ENCODE measurements at places on chromosomes 5 and 9.

DNA sequence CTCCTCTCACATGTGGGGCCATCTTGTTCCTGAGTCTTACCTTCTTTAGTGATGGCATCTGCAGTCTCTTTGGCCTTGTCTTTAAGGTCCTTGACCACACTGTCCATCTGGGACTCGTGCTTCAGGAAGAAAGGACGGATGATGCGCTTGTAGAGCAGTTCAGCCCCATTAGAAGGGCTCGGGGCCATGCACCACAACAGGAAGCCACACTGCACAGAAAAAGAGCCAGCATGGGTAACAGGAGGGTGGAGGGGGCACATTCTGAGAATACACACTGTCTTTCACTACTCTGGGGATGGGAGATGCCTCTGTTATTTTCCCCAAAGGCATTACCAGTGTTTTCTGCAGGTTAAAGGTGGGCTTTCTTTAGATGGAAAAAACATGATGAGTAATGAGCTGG lies 25.9 kb downstream of the SRP19 start:
- no peak for DNase-seq

DNA sequence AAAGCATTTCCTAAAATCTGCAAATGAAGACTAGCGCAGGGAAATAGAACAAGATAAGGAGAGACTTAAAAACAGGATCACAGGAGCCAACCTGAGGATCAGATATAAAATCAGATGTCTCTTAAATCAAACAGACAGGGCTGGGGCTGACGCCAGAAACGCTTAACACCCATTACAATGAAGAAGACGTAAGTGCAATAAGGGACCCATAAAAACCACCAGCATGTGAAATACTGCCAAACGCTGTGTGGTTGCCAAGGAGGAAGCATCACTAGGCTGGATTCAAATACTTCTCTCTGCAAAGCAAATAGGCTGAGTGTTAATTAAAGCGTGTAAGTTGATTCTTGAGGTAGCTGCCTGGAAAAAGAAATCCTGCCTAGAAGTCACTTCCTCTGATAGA lies 74.4 kb upstream of the ATP10B start:
- DNase-seq = no peak

DNA sequence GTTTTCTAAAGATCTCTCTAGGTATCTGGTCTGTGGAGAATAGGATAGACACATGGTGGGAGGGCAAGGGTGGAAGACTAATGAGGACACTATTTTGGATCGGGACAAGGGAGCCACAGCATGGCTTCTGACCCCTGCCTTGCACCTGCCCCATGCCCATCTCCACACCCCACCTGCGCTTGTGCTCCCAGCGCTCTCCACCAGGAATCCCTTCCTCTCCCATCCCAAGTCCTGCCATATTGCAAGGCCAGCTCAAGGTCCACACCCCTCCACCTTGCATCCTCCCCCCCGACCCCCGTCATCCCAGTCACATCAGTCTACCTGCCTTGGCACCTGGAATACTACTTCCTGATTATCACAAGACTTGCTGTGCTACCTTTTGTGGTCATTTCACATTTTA lies 44.2 kb upstream of the RETREG1 start:
- no peak for DNase-seq

GRCh38 chr5:179370490-179371120 lies 25.3 kb upstream of the ADAMTS2 start:
- DNase-seq = no peak

DNA sequence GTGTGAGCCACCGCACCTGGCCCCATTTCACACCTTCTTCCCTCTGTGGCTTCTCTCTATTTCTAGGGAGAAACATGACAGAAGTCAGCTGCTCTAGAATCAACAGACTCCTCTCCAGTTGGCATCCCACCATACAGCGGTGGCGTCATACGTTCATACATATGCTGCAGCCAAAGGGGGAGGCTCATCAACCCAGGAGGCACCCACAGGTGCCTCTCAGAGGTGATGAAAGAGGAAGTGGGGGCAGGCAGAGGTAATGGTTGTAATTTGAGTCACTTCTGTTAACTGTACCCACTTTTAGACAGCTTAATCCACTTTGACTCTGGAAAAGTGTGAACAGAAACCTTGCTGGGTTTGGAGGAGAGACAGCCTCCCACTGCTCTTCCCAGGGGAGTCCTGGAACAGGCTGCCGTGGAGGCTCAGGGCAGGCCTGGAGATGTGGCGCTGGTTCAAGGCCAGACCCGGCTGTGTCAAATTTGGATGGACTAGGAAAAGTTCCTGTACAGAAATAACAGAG lies 47.3 kb upstream of the SUB1 start:
- DNase-seq = no peak

DNA sequence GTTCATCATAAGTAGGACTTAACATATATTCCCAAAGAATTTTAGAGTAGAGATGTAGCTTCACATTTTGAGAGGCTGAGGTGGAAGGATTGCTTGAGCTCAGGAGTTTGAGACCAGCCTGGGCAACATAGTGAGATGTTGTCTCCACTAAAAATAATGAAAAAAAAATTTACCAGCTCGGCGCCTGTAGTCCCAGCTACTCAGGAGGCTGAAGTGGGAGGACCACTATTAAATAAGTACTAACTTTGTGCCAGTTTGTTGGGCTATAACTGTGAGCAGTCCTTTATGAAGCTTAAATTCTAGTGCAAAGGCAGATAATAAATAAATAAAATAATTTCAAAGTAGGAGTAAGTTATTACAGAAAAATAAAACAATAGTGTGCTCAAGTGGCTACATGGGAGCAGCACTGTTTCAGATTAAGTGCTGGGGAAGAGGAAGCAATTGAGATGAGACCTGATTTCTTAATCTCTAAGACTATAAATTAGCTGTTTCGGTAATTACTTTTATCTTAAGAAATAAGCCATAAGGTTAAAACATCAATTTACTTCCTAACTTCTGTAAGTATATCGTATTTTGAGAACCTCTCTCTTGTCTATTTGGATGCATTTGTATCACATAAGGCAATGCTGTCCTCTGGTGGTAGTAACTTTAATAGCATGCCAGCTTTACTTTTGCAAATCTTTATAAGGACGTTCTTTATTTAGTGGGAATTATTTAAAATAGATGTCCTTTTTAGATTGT lies 98.9 kb downstream of the CSNK1G3 start:
- DNase-seq = no peak

GRCh38 chr9:77588271-77588937 lies 59.7 kb downstream of the GNA14 start:
- no peak for DNase-seq

DNA sequence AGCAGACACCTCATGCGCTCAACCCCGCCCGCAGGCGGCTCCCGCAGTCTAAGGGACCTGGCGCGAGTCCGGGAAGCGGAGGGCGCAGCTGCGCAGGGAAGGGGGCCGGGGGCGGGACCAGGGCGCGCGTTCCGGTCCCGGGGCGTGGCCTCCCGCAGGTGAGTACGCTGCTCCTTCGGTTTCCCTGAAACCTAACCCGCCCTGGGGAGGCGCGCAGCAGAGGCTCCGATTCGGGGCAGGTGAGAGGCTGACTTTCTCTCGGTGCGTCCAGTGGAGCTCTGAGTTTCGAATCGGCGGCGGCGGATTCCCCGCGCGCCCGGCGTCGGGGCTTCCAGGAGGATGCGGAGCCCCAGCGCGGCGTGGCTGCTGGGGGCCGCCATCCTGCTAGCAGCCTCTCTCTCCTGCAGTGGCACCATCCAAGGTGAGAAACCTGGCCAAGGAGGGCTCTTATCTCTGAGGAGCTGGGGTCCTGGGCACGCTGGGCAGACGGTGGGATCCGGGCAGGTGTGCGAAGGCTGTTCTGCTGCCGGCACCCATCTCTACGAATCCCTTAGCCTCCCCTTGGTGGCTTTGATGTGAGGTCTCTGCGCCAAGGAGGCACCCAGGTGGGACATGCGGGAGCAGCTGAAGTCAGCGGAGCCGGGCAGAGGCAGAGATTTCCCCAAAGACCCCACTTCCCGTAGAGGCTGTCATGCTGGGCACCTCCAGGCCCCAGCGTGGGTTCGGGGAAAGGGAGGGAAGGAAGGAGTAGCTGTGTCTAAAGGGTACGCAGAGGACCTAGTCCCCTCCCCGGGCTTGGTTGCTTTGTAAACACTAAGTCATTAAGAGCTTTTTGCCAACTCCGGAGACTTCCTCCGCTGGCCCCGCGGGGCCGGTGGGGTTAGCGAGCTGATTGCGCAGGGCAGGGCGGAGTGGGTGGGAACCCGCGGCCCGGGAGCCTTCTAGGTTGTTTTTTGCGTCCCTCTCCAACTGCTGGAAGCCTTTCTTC lies at the start of gene F2RL1:
Gene F2RL1 (plus strand): TSS at position 187 of the 988 bp plus-strand sequence. CDS start 153 bp downstream, at position 340.
- DNase-seq = no peak

- no peak for DNase-seq
Observed at GRCh38 chr5:39657943-39658342, 233.2 kb upstream of the DAB2 start.

GRCh38 chr5:140571105-140571504 lies 6.5 kb downstream of the SLC35A4 start:
- DNase-seq = no peak

GRCh38 chr5:45101146-45101545 lies 292.4 kb downstream of the MRPS30 start:
- no peak for DNase-seq

- DNase-seq = no peak
Observed at GRCh38 chr5:118968406-118968911, 19.9 kb downstream of the DTWD2 start.

GRCh38 chr5:92505925-92506324 lies 1075.1 kb downstream of the NR2F1-AS1 start:
- DNase-seq = no peak

DNA sequence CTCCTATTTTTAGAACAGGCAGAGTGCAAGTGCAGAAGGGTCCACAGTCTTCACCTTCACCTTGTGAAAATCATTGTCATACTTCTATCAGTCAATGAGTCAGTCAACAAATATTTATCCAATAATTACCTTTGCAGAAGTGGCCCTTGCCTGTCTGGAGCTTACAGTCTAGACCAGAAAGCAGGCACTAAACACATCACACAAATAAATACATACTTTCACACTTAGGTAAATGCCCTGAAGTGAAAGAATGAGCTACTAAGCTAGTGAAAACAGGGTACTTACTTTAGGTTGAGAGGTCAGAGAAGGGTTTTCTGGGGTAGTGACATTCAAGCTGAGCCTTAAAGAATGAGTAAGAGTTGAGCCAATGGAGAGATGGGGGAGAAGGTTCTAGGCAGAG lies 421.9 kb upstream of the ADAMTSL1 start:
- no peak for DNase-seq
